ENCODE measurements at places on chromosomes 4 and X.

GRCh38 chr4:143281507-143282190, 55.0 kb upstream of the GAB1 start:
- no peak for DNase-seq

GRCh38 chr4:8472689-8473197, 32.2 kb downstream of the TRMT44 start:
- DNase-seq: no peak

- DNase-seq: no peak
Observed at GRCh38 chr4:140806163-140806562, 50.0 kb upstream of the TBC1D9 start.

DNA sequence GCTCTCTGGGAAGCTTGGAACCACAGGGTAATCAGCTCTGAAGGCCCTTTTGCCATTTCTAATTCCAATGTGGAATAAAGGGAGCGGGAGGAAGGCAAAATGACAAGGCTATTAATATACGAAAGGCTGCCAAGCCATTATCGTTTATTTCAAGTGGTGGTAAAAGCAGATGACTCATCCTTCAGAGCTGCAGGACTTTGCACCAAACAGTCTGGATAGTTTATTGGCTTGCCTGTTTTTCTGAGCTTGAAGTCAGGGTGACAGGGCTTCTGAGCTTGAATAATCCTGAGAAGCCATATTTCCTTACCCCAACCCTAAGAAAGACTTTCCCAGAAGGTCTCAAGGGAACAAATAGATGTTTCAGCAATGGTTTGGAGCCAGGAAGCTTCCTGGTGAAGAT, 7.7 kb upstream of the GABRE start:
- DNase-seq: no peak

- no peak for DNase-seq
Observed at GRCh38 chrX:136731207-136731782, 49.4 kb downstream of the ARHGEF6 start.

GRCh38 chr4:82076359-82076758, 297.4 kb downstream of the HNRNPD start:
- DNase-seq: no peak

DNA sequence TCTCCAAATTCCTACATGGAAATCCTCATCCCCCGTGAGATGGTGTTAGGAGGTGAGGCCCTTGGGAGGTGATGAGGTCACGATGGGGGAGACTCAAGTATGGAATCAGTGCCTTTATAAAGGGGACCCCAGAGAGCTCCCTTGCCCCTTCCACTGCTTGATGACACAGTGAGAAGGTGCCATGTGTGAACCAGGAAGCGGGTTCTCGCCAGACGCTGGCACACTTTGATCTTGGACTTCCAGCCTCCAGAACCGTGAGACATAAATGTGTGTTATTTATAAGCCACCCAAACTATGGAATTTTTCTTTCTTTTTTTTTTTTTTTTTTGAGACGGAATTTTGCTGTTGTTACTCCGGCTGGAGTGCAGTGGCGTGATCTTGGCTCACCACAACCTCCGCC, 237.6 kb downstream of the DHRSX start:
- DNase-seq: no peak

GRCh38 chr4:170662250-170662649, 572.5 kb upstream of the AADAT start:
- DNase-seq: no peak

- no peak for DNase-seq
Observed at GRCh38 chr4:95409127-95409526, 139.6 kb downstream of the UNC5C start.

GRCh38 chr4:78599931-78600375, 48.4 kb downstream of the ANXA3 start:
- no peak for DNase-seq

DNA sequence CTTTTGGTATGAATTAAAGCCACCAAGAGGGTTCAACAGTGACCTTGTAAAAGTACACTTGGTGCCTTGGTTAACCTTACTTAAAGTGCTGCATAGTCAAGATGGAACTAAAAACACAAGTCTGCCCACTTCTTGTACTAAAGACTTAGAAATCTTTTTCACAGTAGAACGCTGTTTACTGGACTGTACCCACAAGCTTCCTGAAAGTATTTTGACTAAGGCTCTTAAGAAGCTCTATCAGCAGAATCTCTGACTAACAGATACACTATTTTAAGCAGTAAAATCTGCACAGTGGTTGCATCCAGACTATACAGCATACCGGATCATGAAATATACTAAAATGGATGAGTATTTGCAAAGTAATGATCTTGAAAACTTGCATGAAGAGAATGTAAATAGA, 7.2 kb downstream of the RAB28 start:
- DNase-seq: no peak

- no peak for DNase-seq
Observed at GRCh38 chrX:129682979-129683378, 28.2 kb upstream of the APLN start.

DNA sequence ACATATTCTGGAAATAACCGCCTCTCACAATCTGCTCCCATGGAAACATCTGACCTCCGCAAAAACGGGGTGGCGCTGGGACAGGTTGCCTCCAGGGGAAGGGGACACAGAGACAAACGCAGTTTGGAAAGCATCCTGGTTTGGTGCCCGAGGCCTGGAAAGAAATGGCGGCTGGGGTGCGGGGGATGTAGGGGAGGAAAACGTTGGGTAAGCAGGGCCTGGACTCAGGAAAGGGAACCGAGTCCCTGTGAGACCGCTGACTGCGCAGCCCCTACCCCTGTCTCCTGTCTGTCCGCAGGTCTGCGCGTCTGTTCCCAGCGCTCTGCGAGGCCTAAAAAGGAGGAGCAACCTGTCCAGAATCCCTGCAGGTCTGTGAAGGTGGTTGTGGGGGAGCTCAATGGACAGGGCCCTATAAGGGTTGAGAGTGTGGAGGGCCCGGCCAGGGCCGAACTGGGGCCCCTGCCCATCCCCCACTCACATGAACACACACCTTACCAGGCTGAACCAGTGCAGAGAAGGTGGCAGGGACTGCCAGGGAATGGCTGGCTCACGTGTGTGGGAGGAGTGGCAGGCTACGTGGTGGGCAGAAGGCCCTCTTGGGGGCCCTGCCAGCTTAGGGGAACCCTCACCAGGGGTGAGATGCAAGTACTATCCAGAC, 672 bp downstream of the TCEAL3 start:
- no peak for DNase-seq

DNA sequence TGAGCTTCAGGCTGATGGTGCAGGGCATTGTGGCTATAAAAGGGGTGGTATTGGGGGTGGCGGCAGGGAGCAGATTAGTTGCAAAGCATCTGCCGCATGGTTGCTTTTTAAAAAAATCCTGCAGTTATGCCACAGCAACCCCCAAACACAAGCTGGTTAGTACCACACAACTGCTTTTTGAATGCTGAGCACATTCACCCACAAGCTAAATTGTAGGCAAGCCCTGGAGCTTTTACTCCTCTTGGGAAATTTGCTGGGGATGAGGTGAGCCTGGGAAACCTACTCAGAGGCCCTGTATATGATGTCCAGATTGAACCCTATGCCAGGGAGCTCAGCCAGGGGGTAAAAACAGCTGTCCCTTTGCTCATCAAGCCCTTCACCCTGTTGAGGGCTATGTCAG, 33.8 kb upstream of the TRIM2 start:
- no peak for DNase-seq

DNA sequence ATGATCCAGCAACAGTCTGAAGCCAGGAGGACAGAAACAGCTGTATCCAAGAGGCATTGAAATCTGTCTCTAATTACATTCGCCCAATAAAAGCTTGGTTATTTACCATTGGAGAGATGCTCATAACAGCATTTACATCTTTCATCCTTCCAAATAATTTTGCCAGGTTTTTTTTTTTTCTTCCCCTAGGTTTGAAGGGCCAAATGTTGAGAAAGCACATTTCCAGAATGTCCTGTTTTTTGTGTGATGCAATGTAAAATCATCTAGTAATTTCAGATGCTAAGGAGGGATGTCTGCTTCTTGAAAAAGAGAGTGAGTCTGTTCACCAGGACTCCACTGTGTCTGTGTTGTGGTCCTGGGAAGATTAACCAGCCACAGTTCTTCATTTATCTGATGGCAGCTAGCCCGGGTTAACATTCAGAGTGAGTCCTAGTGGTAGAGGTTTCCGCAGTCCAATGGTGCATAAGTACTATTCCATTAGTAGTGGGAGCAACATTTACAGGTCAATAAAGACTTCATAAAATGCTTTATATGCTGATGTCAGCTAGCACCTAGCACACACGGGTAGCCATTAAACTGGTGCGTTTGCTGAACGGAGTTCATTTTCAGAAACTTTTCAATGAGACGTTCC, 406.8 kb downstream of the STIM2 start:
- DNase-seq: no peak

DNA sequence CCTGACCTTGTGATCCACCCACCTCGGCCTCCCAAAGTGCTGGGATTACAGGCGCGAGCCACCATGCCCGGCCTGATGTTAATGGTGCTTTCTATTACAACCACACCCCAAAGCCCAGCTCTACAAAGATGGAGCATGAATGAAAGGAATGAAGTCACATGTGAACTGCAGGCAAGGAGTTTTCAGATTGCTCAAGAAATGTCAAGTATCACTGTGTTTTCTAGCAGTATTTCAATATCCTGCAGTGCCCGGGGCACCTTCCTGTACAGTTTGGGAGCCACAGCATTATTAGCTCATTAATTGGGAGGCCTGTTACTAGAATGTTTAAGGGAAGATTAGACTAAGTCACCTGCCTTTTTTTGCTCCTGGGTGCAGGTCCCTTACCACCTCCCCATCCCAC, 40.1 kb downstream of the PRIMPOL start:
- no peak for DNase-seq

DNA sequence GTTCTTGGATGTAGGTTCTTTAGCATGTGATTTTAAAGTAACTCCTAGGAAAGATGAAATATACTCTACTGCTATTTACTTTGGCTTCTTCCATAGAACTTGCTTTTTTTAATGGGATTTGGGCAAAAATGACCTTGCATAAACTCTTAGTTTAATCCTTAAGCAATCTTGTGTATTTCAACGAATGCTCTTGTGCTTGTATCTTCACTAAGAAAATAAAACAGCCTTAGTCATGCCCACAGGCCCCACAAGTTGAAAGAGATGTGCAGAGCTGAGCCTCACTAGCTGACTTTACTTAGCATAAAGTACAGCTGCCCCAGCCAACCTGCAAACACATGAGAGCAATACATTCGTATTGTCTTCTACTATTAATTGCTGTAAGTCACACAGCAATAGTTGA, 1609.2 kb downstream of the STIM2 start:
- no peak for DNase-seq

GRCh38 chr4:26611885-26612284, 28.0 kb downstream of the TBC1D19 start:
- DNase-seq: no peak

- DNase-seq: no peak
Observed at GRCh38 chr4:53805291-53805690, 214.0 kb upstream of the LNX1 start.

Measured in stimulated activated CD8-positive, alpha-beta memory T cell treated with anti-CD3 and anti-CD28 coated beads, Interleukin-7, amount 100 ng/mL, for 1 hour (primary cell).